ENCODE measurements at places on chromosomes 11 and 22.
A peak's percentile ranks its signal among the peaks of the same experiment; 100 is the strongest.

DNA sequence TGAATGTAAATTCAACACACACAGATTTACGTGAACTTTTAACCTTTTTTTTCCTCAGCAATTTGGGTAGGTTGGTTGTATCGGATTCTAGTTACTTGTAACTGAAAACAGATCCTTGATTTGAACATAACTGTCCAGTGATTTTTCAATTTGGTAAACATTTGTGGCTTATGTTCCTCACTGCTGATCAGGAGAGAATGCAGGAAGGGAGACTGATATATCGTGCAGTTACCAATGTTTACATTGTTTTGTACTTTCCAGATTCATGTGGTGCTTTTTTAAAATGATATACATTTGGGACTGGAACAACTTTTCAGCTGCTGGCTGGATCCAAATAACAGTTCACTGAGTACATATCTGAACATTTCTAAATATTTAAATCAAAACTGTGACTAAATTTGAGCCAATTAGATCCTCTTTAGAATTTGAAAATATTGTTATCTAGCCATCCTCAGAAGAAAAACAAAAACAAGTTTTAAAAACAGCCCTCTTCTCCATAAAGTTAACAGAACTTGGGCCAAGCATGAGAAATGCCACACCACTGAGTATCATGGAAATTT, 84.3 kb upstream of the MTMR2 start:
- peak; percentile 50 for DNase-seq

DNA sequence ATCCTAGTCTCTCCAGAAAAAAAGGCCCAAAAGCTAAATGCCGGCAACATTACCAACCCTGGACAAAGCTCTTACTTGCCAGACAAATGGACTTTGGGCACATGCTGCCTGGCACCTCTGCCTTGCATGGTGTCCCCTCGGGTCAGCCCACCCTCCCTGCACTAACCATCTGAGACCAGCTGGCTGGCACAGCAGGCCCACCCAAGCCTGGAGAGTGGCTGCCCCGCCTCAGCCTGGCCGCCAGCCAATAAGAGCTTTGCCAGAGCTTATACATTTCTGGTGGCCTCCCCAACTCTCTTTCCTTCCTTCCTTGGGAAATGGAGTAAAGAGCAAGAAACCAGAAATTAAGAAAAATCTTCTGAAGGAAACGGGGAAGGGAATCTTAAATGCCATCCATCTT, 24.5 kb downstream of the MCHR1 start:
- no peak for DNase-seq

- no peak for DNase-seq
Measured at GRCh38 chr11:57903441-57904123, 120.1 kb upstream of the OR9Q1 start.

DNA sequence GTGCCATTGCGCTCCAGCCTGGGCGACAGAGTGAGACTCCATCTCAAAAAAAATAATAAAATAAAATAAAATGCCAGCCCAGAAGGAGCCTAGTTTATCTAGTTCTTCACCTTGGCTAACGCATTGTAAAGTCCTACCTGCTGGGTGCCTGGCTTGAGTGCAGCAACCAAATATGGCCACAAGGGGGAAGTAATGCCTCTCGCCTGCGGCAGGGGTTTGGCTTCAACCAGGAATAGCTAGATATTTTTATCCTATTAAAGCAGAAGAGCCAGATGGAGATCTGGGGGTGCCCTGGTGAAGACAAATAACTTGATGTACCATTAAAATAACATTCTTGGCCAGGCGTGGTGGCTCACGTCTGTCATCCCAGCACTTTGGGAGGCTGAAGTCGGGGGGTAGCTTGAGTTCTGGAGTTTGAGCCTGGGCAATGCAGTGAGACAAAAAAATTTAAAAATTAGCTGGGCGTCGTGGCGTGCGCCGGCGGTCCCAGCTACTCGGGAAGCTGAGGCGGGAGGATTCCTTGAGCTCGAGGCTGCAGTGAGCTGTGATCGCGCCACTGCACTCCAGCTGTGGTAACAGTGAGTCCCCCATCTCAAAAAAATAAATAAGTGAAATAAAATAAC, 20.6 kb upstream of the PLEKHB1 start:
- DNase-seq = peak; percentile 63

DNA sequence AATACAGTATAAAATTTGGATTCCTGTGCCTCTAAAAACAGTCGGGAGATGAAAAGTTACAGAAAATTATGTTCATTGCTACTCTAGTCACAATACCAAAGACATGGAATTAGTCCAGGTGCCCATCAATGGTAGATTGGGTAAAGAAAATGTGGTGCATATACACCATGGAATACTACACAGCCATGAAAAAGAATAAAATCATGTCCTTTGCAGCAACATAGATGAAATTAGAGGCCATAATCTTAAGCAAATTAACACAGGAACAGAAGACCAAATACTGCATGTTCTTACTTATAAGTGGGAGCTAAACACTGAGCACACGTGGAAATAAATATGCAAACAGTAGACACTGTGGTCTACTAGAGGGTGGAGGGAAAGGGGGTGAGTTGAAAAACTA, 67.6 kb downstream of the HSD17B12 start:
- no peak for DNase-seq

DNA sequence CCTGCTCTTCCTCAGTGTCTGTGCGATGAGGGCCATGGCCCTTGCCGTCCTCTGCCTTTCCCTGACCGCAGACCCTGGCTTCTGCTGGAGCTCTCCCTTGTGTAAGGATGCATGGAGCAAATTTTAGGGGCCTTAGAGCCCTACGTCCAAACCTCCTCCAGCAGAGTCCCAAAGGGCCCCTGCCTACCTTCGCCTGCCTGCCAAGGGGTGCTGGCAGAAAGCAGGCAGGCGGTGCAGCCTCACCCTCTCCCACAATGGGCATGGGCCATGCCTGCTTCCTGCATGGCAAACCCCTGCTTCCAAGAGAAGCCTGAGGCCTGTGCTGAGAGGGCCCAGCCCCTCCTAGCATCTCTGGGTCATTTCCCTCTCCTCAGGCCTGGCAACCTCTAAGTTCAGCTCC, 71.3 kb upstream of the FGF3 start:
- no peak for DNase-seq

GRCh38 chr11:71268706-71269321, 16.4 kb upstream of the SHANK2 start:
- DNase-seq = no peak

Measured in fibroblast of upper back skin (primary cell).